Lower lobe of right lung (tissue), 2 donors: ENCODE measurements at places on chromosomes 7 and 10. TPM values are rescaled to one million over a fixed set of nuclear protein-coding genes. Genes with fewer than 3 reads are reported as not detected.

The ADGRA1 gene
- total RNA-seq, result 0.38 TPM

DNA sequence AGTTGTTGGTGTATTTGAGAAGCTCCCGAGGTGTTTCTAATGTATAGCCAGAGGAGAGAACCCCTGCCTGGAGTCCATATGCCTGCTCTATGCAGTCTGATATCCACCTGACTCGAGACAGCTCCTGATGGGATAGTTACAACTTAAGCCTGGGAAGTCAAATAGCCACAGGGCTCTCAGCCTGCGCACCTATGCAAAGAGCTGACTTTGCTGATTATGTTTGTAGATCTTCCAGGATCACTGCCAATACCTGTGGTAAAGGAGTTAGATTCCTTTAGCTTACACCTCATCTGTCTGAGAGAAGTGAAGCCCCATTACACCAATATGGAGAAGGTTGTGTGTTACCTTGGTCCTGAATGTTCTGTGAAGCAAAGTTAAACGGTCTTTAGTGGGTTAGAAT, 1063.3 kb downstream of the NRG3 start:
- H3K36me3 ChIP-seq, result no peaks in the 10 kb centered on the region
- DNase-seq, result no peak
- no peak overlapping the region for H3K27ac ChIP-seq
- no peak overlapping the region for H3K4me3 ChIP-seq
- H3K4me1 ChIP-seq, result peaks cover 3% of the 10 kb centered on the region

DNA sequence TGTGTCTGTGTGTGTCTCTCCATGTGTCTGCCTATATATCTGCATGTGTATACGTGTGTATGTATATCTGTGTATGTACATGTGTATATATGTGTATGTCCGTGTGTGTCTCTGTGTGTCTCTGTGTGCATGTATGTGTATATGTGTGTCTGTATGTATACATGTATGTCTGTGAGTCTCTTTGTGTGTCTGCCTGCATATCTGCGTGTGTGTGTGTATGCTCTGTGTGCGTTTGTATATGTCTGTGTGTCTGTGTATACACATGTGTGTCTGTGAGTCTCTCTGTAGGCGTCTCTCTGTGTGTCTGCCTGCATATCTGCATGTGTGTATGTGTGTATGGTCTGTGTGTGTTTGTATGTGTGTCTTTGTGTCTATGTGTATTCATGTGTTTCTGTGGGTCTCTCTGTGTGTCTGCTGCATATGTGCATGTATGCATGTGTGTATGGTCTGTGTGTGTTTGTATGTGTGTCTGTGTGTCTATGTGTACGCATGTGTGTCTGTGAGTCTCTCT, 23.7 kb upstream of the KLF6 start:
- H3K36me3 ChIP-seq, result no peaks in the 10 kb centered on the region
- H3K4me1 ChIP-seq, result peaks cover 85% of the 10 kb centered on the region
- no peak overlapping the region for H3K4me3 ChIP-seq
- DNase-seq, result no peak
- no peaks in the 10 kb centered on the region for H3K27me3 ChIP-seq

DNA sequence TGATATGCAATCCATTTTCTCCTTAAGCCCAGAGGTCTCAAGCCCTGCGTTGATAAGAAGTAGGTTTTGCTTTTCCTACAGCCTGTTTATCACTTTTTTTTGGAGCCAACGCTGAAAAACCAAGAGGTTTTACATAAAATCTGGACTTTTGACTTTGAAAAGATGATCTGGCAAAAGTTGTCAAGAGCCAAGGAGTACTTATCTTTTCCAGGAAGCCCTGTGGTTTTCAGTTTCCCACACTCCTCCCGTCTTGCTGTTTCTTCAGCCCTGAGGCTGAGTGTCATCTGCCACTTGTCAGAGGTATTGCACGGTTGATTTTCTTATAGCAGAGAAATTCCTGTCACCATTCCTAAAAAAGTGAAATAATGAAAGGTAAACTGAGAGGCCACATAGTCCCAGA, 108.7 kb downstream of the TYW1 start:
- no peak overlapping the region for H3K4me3 ChIP-seq
- no peak overlapping the region for H3K27ac ChIP-seq
- H3K27me3 ChIP-seq, result no peaks in the 10 kb centered on the region
- no peak for DNase-seq
- peaks cover 5% of the 10 kb centered on the region for H3K36me3 ChIP-seq

The LIPN gene
- 1.6 TPM for total RNA-seq

GRCh38 chr7:83520726-83521125, 128.2 kb downstream of the SEMA3E start:
- DNase-seq, result no peak
- H3K27ac ChIP-seq, result no peak overlapping the region
- no peak overlapping the region for H3K4me3 ChIP-seq
- no peaks in the 10 kb centered on the region for H3K36me3 ChIP-seq
- H3K27me3 ChIP-seq, result no peaks in the 10 kb centered on the region

The ANKRD2 gene
- total RNA-seq, result 0.35 TPM

The TMEM270 gene
- total RNA-seq, result not detected

DNA sequence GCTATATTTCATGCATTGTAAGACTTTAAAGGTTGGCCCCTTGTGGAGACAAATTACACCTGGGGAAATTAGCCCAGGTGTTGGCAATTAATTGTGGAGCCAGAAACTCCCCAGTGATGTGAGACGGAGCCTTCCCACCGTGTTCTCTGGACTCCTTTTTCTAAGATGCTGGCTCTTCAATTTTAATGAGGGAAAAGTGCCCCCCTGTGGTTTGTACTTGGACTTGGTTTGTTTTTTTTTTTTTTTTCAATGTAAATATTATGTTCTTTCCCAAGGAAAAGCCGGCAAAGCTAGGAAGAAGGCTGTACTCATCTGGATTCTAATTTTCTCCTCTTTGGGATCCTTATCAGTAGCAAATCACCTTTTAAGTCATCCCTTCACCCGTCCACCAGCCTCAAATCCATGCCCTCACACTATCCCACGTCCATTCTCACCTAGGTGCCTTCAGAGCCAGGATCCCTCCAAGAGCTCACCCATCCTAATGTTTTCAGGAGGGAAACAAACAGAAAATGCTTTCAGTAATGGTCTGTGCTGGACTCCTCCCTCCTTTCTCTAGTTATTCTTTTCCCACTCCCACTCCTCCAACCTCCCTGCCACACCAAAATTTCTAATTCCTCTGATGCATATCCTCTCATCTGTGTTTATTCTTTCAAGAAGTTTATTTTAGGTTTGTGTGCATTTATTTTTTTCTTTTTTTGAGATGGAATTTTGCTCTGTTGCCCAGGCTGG, 20.4 kb upstream of the ST8SIA6 start:
- no peak overlapping the region for H3K4me3 ChIP-seq
- DNase-seq, result no peak
- no peaks in the 10 kb centered on the region for H3K27me3 ChIP-seq
- H3K27ac ChIP-seq, result no peak overlapping the region
- H3K36me3 ChIP-seq, result no peaks in the 10 kb centered on the region
- no peaks in the 10 kb centered on the region for H3K4me1 ChIP-seq

DNA sequence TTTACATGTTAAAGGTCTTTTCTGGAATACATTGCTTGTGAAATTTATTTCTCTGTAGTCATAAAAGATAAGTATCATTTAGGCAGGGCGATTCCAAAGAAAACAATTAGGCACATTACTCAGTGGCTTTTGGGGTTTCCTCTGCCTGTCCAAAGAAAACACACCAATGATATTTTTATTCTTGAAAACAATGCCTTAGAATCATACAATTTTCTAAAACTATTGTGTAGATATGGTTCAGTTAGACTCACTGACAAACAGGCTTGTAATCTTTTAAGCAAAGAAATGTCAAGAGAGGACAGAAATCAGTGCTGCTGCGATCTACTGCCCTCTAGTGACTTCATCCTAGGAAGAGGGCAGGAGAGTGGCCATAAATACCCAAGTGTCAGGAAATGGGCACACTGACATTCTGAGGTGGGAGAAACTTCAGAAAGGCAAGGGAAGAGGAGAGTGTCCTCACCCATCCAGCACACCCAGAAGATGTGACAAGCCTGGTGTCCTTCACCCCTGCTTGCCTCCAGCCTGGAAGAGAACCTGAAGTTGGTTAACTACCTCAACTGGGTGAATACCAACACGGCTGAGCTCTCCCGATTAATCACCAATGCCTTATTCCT, 120.5 kb downstream of the GALNT11 start:
- no peak for DNase-seq
- H3K36me3 ChIP-seq, result peaks cover 98% of the 10 kb centered on the region
- no peaks in the 10 kb centered on the region for H3K27me3 ChIP-seq

- H3K27me3 ChIP-seq, result no peaks in the 10 kb centered on the region
- H3K4me1 ChIP-seq, result peaks cover 45% of the 10 kb centered on the region
- DNase-seq, result no peak
These were observed 84.5 kb downstream of the PIP4K2A start for GRCh38 chr10:22629852-22630233.

DNA sequence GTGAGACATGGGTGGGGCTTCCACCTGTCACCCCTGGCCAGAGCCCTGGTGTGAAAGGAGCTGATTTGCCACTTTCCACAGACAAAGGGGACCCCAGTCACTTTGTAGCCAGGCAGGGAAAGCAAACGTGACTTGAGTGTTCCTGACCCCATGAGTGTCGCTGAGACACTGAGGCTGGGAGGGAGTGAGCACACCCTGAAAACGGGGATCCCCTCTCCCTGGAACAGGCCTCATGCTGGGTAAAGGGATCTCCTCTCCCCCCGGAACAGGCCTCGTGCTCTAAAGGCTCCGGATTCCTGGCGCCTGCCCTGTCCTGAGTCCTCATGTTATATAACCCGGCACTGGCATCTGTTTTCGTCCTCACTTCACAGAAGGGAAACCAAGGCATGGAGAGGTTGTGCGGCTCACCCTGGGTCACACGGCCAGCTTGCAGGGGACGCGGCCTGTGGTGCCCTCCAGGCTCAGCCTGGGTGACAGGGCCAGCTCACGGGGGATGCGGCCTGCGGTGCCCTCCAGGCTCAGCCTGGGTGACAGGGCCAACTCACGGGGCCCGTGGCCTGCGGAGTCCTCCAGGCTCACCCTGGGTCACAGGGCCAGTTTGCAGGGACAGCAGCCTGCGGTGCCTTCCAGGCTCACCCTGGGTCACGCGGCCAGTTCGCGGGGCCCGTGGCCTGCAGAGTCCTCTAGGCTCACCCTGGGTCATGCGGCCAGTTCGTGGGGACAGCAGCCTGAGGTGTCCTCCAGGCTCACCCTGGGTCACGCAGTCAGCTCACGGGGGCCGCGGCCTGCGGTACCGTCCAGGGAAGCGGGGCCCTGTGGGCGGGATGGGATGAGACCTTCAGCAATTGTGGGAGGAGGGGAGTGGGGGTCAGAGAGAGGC, 104.7 kb downstream of the PDGFA start:
- DNase-seq, result peak; percentile 35
- no peak overlapping the region for H3K4me3 ChIP-seq
- no peaks in the 10 kb centered on the region for H3K4me1 ChIP-seq
- H3K27me3 ChIP-seq, result peaks cover 8% of the 10 kb centered on the region

GRCh38 chr10:16984242-16984641, 145.4 kb downstream of the CUBN start:
- peaks cover 24% of the 10 kb centered on the region for H3K4me1 ChIP-seq
- no peak for DNase-seq

GRCh38 chr7:129370812-129371211, 63.4 kb upstream of the STRIP2 start:
- peaks cover 20% of the 10 kb centered on the region for H3K4me1 ChIP-seq
- DNase-seq, result no peak
- no peaks in the 10 kb centered on the region for H3K36me3 ChIP-seq
